ENCODE measurements at places on chromosomes 3 and 15. TPM values are rescaled to one million over a fixed set of nuclear protein-coding genes. Genes with fewer than 3 reads are reported as not detected.

GRCh38 chr3:148736086-148736485 is 38.4 kb downstream of the AGTR1 start:
- DNase-seq: no peak

DNA sequence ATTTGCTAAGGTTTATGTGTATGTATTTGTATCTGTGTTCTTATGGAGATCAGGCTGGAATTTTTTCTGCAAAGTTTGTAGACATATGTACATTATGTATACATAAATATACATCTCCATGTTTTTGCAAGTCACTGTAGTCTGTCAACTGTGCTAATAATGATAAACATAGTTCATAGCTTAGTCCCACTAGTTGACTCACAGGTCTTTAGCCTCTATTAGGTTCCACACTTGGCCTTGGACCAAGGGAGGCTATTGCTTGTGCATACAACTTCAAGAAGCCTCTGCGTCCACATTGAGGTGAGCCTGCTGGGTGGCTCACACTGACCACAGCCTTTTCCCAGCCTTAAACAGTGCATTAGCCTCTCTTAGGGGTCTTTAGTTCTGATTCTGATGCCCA is 243.8 kb upstream of the PEX5L start:
- no peak for DNase-seq

DNA sequence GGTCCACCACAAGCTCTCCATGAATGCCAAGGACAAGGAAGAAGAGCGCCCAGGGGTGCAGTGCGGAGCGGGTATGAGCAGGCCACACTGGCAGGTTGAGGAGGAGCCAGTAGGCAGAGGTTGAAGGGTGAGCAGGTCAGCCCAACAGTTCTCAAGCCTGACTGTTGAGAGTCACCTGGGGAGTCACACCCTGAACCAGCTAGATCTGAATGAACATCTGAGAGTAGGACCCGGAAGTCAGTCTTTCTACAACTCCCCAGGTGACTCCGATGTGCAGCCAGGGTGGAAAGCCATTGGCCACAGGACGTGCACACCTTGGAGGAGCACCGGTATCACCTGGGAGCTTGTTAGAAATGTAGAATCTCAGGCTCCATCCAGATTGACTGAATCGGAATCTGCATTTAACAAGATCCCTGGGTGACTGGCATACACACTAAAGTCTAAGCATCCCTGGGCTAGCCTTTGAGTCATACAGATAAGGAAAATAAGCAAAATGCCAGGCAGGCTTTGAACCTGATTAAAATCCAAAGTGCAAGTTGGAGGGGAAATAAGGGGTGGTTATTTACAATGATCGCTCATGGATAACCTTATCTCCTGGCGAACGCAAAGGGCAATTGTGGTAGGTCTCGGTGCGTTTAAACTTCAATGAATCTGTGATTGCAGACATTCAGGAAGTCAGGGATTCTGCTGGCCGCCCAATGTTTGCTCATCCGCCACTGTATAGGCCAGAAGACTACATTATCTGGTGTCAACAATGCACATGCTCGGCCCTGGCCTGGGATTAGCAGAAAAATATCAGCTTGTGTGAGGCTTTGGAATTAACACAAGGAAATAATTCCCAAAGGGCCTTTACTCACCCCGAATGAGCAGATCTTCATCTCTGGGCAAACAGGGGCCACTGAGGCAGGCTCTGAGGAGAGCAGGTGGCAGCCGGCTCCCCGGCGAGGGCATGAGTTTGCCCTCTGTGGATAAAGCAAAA is 11.7 kb upstream of the LYZL4 start:
- DNase-seq: no peak

DNA sequence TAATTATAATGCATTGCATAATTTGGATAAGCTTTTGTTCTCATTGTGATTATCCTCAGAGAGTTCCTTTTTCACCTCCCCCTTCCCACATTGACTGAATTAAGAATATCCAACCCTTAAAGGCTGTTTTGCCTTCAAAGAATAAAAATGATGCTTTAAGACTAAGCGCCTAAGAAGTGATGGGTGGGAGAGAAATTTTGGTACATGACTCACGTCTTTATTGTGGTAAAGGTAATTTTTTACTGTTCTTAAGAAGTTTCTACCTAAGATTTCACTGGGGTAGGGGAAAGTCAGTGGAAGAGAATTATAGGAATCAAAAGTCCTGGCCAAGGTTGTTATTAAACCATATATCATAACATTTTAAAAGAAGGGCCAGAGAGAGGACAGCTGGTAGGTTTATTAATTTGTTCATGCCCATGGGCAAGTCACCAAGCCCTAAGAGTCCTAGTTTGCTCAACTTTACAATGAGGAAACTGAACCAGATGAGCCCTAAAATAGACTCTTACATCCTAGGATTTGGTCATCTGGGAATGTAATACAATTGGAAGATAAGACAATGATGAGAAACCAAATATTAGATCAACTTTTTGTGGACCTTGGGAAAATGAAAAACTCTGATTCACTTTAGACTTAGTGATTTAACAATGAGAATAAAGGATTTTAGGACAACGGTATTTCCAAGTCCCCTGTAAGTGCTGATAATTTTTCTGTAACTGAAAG is 101.1 kb upstream of the RASGRP1 start:
- no peak for DNase-seq

DNA sequence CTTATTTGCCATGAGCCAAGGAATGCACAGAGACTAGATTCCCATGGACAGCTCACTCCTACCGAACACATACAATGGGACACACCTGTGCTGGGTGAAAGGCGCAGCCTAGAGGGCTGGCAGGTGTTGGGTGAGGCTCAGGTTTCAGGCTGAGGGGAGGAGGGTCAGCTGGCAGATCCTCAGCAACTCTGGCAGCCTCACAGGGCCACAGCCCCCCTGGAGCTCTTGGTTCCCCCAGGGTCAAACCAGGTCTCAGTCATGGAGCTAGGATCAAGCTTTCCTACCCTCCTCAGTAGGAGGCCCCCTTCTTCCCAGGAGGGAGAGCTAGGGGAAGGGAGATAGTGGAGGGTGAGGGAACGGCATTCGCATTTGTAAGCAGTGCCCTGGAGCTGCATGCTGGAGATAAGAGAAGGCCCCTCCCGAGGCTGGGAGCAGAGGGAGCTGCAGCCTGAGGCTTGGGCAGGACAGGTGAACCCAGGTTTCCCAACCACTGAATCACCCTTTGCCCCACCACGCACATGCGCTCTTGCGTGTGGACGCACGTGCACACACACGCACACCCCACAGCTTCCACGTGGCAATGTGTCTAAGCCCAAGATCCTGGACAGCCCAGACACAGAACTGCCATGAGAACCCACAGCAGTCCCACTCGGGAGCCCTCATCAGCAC is 26.3 kb upstream of the TFRC start:
- DNase-seq: no peak

DNA sequence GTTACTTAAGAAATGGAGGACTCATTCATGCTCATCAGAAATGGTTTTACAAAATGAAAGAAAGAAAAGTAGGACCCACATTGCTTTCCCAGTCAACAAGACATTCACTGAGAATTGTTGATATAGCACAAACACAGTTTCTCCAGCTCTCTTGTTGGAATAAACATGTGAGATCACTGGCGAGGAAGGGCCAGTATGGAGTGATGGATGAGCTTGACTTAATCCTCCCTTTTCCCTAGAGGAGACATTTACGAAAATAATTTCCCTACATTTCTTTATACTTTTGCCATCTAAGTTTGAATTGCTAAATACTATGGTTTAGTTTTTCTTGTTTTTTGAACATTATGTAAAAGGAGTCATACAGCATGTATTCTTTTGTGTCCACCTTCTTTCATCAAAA is 15.9 kb upstream of the UBE3A start:
- DNase-seq: no peak

GRCh38 chr3:131564812-131565211 is 62.0 kb upstream of the MRPL3 start:
- no peak for DNase-seq

DNA sequence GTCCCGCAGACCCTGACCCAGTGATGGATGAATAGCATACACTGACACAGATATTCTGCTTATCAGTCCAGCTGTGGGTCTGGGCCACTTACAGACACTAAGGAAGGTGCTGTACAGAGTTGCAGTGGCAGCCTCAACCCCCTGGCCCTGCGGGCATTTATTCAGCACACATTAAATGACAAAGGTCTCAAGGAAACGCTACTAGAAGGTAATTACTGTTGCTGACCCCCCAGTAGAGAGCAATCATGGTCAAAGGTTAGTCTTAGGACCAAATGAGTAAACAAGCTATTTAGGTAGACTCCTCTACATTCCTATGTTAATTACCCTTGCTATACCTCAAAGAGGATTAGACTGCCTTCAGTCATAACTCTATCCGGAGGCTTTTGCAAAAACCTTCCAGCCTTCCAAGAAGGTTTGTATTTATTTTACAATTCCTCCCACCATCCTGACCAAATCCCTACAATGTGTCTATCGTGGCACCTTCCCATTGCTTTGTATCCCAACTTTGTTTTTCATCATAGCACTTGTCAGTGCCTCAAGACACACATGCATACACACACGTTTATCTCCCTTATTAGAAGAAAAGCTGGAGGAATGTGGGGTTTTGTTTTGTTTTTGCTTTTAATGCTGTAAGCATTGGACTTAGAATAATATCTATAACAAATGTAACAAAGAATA is 227.9 kb downstream of the PYDC2 start:
- no peak for DNase-seq

- DNase-seq: no peak
Measured at GRCh38 chr3:143090486-143090885, 29.1 kb upstream of the CHST2 start.

DNA sequence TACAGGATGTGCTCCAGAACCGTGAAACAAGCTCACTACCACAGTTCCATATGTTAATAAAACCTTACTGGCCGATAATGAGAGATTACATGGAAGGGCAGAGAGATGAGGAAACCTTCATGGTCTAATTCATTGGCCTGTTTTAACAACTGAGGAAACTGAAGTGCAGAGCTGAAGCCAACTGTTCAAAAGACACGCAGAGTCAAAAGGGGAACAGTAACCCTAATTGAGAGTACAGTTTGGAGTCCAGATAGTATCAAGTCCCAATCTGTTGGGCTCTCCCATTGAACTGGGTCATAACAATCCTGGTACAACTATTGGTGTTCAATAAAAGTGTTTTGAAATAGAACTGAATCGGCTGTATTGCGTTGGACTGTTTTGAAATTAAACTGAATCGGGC is 69.6 kb downstream of the SLC12A8 start:
- DNase-seq: no peak

GRCh38 chr3:66418475-66418931 is 82.3 kb downstream of the LRIG1 start:
- no peak for DNase-seq

- no peak for DNase-seq
Measured at GRCh38 chr3:56673781-56674457, 9.1 kb downstream of the TASOR start.

GRCh38 chr3:193506921-193507320 is 47.8 kb downstream of the ATP13A4 start:
- DNase-seq: no peak

DNA sequence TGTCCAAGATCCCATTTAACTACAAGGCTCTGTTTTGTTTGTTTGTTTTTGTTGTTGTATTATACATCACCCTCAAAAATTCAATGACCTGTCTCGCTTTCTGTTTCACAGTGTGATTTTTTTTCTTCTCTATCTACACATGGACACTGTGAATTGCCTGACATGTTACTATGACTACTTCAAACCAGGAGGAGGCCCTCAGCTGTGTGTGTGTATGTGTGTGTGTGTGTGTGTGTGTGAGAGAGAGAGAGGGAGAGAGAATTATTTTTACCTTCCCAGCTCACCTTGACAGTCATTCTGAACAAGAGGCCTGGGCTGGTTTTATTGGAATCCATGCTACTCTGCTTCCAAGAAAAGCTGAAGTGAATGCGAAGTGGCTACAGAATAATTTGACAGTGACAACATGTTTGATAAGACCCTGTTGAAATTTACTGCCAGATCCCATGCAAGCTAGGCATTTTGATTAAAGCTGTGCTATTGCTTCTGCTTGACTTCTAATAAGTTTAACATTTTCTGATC is 841.4 kb downstream of the NSUN3 start:
- no peak for DNase-seq

- no peak for DNase-seq
Measured at GRCh38 chr3:43074482-43074881, 31.4 kb downstream of the POMGNT2 start.

DNA sequence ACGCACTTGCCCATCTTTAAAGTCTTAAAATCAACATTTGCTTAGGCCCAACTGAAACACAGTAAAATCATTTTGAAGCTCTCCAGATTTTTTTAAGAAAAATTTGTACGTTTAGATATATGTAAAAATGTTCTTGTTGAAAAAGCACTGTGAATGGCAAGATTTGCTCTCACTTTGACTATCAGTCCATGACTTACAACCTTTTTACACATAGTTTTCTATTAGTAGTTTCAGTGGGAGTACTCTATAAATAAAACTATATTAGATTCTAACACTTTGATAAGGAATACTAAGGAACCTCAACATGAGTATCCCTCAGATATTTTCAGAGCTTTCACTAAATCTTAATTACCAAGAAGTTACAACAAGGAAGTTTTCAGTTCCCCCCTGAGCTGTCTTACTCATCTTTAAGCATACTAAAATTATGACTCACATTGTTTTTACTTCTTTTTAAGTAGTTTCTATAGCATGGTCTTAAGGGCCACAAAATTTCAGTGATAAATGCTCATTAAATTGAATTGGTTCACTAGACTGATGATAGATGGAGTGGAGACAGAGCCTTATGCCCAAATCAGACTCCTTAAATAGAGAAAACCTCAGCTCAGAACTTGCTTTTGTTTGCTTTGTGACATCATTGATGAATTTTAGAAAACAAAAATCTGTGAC is 31.6 kb upstream of the RAP2B start:
- no peak for DNase-seq

- no peak for DNase-seq
Measured at GRCh38 chr3:54859184-54859583, 68.7 kb downstream of the LRTM1 start.

DNA sequence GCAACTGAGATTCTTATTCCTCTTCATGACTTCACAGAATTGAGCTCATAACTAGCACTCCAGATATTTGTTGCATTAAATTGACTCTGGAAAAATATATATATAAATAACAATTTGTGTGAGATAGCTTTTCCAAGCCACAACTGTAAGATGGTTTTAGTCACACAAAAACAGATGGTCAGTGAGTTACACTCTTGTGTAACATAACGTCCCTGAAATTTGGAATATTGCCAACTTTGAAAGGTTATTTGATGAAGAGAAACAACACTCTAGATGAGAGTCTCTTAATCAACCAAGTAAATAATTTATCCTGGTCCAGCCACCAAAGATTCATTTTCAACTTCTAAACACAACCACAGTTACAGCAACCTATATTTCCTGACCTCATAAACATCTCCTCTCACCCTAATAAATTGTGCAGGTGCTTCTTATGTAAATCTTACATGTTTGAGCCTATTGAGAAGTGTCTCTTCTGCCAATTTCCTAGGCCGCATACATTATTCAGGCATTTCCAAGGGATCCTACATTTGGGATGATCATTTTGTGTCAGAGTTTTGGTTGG is 84.9 kb upstream of the ACP3 start:
- no peak for DNase-seq

GRCh38 chr3:174960898-174961297 is 101.8 kb downstream of the NAALADL2 start:
- no peak for DNase-seq

LTK gene
- 2.2 TPM for polyA plus RNA-seq

GUCA1C gene
- polyA plus RNA-seq: 0.35 TPM

CEP19 gene
- 4.7 TPM for polyA plus RNA-seq

CXCR6 gene
- polyA plus RNA-seq: 0.67 TPM

P2RY14 gene
- 0.50 TPM for polyA plus RNA-seq

HACD2 gene
- 45.8 TPM for polyA plus RNA-seq

TMEM212 gene
- 0.07 TPM for polyA plus RNA-seq

MRAS gene
- 23.4 TPM for polyA plus RNA-seq

LSAMP gene
- polyA plus RNA-seq: 11.2 TPM

HHATL gene
- 0.54 TPM for polyA plus RNA-seq
